Naive thymus-derived CD4-positive, alpha-beta T cell (primary cell): ENCODE measurements at places on chromosomes 13 and 19. TPM values are rescaled to one million over a fixed set of nuclear protein-coding genes. Genes with fewer than 3 reads are reported as not detected.
A peak's percentile ranks its signal among the peaks of the same experiment; 100 is the strongest.

CD79A gene
- total RNA-seq: 27.9 TPM

EXOC3L2 gene
- total RNA-seq: not detected

SIRT2 gene
- 54.0 TPM for total RNA-seq

ENOX1 gene
- not detected for total RNA-seq

COL4A1 gene
- total RNA-seq: not detected

ZNF555 gene
- 1.2 and 1.3 TPM in 2 replicates for total RNA-seq

SSBP4 gene
- 78.2 TPM for total RNA-seq

COL4A2 gene
- total RNA-seq: 0.15 TPM in 1 of 2 replicates, not detected in the other

GRCh38 chr19:4732680-4733114 is 9.1 kb upstream of the DPP9 start:
- peak; percentile 64 for DNase-seq

GRCh38 chr13:76222511-76222910 is 586.4 kb downstream of the LMO7 start:
- no peak for DNase-seq

DNA sequence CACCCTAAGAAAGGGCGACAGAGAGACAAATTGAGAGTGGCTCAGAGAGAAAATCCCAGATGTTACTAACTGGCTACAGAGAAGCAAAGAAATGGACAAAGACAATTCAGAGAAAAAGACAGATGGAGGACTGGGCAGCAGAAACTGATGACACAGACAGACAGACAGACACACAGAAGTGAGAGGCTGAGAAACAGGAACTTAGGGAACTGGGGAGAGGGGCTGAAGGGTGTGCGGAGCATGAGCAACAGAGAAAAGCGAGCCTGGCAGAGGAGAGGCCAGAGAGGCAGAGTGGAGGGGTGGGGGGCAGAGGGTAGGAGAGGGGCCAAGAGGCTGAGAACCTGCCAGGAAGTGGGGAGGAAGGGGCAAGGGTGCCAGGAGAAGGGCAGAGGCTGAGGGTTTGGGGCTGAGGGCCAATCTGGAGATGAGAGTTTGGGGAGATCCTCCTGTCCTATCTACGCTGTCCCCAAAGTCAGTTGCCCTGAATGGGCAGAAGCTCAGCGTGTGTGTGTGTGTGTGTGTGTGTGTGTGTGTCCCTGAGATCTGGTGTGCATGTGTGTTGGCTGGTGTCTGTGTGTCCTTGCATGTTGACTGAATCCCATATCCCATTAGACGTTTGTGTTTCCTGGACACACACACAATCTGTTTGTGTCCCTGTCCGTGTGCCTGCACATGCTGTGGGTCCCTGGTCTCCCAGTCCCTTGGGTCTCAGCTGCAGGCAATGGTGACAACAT is 5.6 kb upstream of the ERFL start:
- no peak for DNase-seq

DNA sequence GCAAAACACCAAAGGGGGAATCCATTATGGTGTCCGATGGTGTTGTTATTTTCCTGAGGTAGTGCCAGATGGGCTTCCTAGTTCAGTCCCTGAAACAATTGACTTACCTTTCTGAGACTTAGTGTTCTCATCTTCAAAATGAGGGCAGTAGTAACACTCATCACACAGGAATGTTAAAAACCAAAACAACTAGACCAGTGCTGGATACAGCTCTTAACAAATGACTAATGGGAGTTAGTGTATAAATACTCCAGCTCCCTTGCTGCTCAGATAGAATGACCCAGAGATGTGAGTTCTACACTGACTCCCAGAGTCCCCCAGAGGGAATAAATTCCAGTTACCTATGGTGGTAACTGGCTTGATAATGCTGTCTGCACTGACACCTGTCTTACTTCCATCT is 49.9 kb downstream of the MBD3L2B start:
- no peak for DNase-seq

- DNase-seq: no peak
These were observed 43.2 kb downstream of the ARHGEF7 start for GRCh38 chr13:111158136-111158805.

- DNase-seq: no peak
These were observed 54.8 kb downstream of the ABCC4 start for GRCh38 chr13:95246292-95247082.

DNA sequence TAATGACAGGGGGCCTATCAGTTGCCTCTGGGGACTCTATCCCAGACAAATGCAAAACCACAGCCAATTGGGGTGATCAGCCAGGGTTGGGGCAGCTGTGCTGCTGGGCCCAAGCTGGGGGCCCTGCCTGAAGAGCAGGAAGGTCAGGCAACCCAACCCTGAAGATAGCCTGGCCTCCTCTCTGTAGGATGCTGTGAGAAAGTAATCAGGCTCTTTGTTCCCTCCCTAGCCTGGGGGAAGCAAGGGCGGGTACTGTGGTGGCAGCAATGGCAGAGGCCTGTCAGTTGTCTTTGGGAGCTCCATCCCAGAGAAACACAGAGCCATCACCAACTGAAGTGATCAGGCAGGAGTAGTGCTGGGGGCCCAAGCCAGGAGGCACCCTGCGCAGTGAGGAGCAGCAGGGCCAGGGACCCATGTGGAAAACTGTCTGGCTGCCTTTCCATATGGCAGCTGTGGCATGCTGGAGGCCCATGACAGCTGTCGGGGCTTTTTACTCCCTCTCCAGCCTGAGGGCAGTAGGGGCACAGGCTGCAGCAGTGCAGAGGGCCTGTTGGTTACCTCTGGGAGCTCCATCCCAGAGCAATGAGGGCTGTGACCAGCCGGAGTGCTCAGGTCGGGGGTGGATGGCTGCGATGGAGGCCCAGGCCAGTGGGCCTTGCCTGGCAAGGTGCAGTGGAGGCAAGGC is 73.6 kb upstream of the ATP12A start:
- no peak for DNase-seq

GRCh38 chr19:8576273-8576993 is 809 bp downstream of the MYO1F start:
- DNase-seq: no peak

DNA sequence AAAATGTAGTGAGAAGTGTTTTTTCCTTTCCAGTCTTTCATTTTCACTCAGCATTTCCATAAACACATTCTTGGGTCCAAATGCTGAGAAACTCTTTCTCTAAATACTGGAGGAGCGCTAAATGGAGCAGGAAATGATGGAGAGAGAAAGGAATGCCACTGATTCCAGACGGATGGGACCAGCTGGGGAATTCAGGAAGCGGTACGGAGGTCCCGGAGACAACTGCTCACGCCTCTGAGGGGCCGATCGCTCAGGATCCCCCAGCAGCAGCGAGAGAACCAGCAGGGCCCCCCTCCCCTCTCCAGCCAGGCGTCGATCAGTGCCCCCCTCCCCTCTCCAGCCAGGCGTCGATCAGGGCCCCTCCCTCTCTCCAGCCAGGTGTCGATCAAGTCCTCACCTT is 13.2 kb downstream of the RASA3 start:
- no peak for DNase-seq

DNA sequence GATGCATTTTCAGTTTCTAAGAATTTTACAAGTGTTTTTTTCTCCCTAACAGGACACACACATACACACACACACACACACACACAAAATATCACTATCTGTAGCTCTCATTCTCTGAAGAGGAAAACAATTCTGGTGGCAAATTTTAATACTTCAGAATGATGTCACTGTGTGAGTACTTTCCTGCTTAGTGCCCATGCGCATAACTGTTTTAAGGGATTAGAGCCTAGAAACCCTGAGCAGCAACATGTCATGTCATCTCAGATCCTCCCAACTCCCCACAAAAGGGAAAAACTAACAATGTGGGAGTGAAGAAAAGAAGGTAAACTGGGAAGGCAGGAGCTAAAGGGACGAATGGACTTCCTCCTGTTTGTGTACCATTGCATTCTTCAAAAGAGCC is 401.2 kb downstream of the SPRY2 start:
- no peak for DNase-seq

DNA sequence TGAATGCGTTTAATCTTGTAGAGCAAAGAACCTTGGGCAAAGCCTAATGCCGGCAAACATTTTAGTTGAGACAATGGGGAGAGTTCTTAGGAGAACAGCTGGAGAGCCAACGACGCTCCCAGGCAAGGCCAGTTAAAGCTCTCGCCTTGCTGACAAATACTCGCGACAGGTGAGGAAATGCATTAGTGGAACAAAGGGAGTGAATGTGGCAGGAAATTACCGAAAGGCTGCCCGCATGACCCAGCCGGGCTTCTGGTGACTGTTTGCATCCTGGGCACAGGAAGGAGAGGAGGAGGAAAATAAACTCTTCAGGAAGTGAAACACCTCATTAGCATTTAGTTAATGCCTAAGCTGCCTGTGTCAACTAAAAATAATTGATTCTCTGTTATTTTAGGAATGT is 74.6 kb downstream of the SHISA2 start:
- DNase-seq: no peak

DNA sequence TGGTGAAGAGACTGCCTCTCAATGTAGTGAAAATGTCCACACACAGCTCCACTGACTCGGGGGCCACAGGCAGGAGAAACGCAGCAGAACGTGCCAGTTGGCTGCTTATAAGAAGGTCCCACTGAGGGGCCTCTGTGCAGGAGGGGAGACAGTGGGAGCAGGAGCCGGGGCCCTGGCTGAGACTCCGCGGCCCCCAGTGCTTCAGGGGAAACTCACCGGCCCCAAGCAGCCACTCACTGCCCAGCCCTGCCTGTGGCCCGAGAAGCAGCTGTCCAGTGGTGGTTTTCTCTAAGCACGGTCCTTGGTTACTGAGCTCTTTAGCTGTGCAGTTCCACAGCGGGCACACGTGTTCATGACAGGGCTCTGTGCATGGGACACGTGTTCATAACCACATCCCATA is 91.9 kb upstream of the MCF2L start:
- DNase-seq: no peak

DNA sequence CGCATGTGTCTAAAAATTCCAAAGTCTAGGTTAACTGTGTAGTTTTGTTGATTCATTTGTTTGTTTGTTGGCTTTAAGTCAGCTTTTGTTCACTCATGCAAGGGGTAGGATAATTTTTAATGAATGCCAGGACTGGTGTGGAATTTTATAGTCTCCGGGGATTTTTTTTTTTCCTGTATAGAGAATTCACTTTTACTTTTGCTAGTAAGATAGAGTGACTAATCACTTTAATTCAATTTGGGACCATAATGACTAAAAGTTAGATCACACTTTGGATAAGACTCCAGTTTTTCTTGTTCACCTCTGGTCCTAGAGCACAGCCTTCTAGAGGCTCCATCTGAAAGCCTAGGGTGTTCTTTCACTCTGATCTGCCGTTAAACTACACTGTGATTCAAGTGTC is 1690.0 kb downstream of the PCDH9 start:
- DNase-seq: no peak

DNA sequence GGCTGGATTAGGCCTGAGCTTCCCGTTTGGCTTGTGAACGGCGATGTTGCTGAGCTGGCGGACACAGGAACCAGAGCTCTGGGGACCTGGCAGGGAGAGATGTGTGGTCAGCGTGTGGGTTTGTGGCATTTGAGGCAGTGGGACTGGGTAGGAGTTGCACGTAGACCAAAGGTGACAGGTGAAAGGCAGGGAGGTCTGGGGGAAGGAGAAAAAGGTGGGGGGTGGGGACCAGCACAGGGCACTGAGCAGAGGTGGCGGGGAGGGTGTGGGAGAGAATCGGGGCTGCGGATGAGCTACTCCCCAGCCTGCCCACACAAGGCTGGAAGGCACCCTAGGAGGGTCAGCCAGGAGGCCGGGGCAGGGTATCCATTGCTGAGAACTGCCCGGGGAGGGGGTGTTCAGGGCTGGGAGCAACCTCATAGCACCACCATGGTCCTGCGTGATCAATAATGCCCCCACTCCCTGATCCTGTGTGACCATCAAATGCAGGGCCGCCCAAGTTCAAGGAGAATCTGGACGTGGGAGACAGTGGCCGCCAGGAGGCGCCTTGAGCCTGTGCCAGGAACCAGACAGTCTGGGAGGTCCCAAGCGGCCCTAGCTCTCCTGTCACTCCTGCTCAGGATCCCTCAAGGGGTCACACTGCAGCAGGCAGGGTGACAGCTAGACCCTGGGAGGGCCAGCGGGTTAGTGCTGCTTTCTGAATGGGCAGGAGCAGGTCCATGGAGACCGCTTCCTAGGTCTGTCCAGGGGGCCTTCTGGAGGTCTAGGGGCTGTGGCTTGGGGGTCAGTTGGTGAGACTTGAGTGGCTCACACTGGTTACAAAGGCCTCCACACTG is 12.8 kb upstream of the SELENOW start:
- no peak for DNase-seq

GRCh38 chr19:48381178-48381950 is 10.0 kb downstream of the KDELR1 start:
- no peak for DNase-seq

GRCh38 chr13:51246025-51246417 is 23.8 kb downstream of the FAM124A start:
- no peak for DNase-seq

- DNase-seq: no peak
These were observed 7.2 kb upstream of the CEACAM8 start for GRCh38 chr19:42601811-42602443.

GRCh38 chr13:38705365-38705764 is 18.5 kb downstream of the FREM2 start:
- no peak for DNase-seq

DNA sequence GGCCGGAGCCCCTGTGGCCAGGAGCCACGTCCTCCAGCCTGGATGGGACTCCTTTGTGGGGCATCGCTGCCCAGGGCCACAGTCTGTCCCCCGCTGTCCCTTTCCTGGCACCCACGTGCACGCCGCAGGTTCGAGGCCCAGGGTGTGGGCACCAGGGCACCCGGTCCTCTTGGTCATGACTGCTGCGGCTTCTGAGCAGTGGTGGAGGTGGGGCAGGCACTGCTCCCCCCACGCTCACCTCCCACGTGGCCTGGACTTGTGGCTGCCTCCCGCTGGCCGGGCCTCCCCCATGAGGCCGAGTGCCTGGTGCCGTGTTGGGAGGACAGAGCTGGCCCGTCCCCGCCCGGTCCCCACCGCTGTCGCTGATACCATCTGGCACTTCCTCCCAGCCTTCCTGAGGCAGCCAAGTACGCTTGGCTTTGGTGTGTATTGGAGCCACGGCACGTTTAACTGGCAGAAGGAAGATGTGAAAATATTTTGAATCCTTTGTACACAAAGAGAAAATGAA is 12.8 kb downstream of the SPPL2B start:
- DNase-seq: no peak

- DNase-seq: no peak
These were observed 140.8 kb downstream of the MIPEP start for GRCh38 chr13:23748109-23748990.

- DNase-seq: no peak
These were observed 114.5 kb downstream of the RXFP2 start for GRCh38 chr13:31853643-31854326.

DNA sequence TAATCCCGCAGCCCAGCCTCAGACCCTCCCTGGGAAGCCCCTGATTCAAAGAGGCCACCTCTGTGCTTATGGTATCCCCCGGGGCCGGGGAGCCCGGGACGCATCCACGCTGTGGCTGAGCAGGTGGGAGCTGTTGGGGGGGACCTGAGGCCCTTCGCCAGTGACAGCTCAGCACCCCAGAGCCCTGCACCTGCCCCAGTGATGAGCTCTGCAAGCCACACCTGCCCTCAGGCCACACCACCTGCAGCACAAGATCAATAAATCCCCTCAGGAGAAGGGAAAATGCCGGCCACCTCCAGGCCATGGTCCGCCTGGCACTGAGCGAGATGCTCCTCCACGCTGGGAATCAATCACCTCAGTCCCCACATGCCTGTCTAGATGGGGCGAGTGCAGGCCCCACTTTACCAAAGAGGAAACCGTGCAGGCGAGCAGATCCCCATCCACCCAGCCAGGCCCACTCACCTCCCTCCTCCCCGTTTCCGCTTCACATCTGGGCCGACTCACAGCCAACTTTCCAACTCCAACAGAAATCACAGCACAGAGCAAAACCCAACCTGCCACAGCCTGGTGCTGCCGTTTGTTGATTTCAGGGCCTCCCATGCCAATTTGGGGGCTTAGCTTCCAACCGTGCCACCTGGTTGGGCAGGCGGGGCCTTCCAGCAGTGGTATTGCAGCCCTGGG is 12.8 kb downstream of the MOB3A start:
- DNase-seq: no peak

- no peak for DNase-seq
These were observed 132.1 kb downstream of the URI1 start for GRCh38 chr19:30074096-30074495.
